ENCODE measurements at places on chromosomes 11 and 22.

DNA sequence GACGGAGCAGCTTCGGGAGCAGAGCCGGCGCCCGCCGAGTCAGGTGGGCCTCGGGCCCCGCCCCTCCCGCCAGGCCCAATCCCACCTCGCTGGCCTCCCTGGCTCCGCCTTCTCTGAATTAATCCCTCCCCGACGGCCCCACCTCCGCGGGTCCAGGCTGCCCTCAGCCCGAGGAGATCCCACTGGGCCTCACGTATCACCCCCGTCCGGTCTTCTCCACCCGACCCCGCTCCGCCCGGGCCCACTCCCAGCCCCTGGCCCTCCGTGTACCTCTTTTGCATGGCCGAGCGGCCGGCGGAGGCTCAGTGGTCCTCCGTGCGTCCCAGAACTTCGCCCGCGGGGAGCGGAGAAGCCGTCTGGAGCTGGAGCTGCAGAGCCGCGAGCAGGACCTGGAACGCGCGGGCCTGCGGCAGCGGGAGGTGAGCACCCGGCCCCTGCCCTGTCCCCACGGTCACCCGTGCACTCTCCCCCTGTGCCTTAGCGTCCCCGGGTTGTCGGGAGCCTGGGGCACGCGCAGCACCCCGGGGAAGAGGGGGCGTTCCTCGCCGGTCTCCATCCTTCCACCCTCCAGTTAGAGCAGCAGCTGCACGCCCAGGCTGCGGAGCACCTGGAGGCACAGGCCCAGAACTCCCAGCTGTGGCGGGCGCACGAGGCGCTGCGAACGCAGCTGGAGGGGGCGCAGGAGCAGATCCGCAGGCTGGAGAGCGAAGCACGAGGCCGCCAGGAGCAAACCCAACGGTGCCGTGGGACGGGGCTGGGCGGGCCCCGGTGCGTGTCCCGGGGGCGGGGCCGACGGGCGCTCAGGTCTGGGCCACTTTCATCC, 2.2 kb upstream of the CD151 start:
- DNase-seq: peak; percentile 84

DNA sequence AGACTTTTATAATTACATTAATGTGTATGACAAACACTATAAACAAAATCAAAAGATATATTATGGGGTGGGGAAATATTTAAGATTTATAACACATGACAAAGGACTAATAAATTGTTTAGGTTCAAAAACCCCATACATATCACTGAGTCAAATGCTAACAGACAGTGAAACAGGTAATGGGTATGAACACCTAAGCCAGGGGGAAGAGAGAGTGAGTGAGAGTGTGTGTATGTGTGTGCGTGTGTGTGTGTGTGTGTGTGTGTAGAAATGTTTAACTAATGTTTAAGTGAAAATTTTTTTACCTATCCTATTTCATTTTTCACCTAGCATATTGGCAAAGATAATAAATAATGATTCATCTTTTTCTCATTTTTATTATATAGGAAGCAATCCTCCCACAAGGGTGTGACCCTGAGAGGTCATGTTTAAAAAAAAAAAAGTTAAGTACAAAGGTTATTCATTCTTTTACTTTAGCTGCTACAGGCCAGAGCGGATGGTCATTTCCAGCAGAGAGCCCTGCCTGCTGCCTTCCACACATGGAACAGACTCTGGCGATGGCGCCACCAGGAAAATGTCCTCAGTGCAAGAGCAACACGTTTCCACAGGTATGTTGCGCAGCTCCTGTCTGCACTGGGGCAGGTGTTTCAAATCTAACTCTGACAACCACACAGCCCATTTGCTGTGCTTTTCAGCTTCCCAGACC, 72.9 kb downstream of the PISD start:
- no peak for DNase-seq

- DNase-seq: no peak
These were observed 137.7 kb downstream of the WT1 start for GRCh38 chr11:32297611-32298011.

GRCh38 chr11:76561245-76561644, 109.3 kb downstream of the LRRC32 start:
- no peak for DNase-seq

GRCh38 chr22:24339452-24339747, 68.8 kb downstream of the SPECC1L start:
- no peak for DNase-seq

GRCh38 chr22:36151006-36151595, 9.5 kb downstream of the APOL3 start:
- DNase-seq: no peak

DNA sequence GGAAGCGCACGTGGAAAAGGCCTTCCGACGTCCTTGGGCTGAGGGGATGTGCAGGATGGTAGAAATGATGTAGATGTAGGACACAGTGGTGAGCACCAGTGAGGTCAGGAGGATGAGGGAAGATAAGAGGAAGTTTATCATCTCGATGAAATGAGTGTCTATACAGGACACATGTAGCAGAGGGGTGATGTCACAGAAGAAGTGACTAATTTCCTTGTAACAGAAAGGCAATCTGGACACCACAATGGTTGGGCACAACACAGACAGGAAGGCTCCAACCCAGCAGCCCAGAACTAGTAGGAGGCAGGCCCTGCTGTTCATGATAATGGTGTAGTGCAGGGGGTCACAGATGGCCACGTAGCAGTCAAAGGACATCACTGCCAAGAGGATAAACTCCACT, 35.0 kb upstream of the OR6M1 start:
- no peak for DNase-seq

GRCh38 chr11:66907751-66908630, 50.2 kb downstream of the PC start:
- no peak for DNase-seq

DNA sequence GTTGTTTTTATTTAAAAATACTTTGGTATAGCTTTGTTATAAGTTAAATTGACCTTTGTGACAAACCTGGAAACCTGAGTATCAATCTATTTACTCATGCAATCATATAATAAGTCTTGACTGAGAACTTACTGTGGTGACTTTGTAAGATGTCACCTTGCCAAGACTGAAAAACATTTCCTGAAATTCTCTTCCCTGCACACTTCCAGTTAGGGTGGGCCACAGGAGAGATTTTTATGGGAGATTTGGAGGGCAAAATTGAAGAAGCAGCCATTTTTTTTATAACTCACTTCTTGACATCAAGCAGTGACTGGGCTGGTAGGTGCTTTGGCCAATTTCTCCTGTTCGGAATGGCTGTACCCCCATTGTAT, 31.4 kb upstream of the GLYAT start:
- no peak for DNase-seq

GRCh38 chr11:66417000-66417399, 3.8 kb upstream of the NPAS4 start:
- no peak for DNase-seq

DNA sequence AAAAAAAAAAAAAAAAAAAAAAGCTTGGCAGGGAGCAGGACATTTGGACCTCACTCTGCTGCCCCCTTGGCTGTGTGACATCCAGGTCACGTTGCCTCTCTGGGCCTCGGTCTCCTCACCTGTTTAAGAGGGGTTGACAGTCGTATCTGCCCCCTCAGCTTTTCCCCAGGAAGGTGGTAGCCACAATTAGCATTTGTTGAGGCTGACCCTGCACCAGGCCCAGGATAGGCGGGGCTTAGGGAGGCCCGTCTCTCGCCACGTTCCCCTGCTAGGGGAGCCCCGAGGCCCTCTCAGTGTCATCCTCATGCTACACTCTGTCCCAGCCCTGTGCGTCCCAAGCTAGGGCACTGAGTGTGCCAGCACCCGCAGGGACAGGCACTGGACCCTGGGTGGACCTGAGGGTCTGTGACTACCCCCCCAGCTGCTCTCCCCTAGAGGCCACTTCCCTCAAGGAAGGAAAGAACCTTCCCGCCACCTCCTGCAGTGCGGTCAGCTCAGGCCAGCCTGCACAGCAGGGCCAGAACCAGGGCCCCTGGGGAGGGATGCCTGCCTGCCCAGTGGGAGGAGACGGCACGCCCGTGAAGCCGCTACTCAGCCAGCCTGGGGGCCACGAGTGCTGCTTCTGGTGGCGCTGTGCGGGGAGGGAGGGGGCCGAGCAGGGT, 38.5 kb upstream of the PPARA start:
- DNase-seq: no peak

DNA sequence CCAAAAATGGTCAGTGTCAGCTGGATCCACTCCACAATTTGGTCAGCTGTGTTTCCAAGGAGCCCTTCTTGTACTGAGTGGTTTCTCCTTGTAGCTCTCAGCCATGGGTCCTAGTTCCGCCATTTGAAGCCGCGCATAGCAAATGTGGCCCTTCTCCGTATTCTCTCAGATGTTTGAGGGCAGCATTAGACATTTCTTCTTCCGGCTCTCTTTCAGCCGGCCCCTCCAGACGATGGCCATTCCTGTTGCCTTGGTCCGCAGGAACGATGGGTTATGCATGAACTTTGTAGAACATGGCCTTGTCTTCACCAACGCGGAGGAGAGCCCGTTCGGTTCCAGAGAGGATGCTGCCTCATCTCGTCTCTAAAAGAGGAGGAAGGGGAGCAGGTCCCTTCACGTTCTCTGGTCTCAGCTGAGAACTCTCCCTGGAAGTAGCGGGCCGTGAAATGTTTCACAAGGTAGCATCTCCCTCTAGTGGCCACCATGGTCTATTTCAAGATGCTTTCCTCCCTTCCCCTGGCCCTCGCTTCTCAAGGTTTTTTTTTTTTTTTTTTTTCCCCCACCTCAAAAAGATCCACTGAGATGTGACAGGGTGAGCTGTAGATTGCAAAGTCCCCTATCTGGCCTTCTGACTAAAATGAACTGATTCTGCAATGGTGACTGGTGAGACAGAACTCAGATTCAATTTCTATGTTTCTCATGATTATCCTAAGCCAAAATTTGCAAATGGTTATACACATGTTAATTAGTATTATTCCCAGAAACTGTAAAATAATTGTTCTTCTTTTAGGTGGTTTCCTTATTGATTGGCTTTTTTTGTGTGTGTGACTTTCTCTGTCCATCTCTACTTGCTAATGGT, 19.8 kb upstream of the PLET1 start:
- peak; percentile 66 for DNase-seq

GRCh38 chr22:37075046-37075445, 23.5 kb downstream of the KCTD17 start:
- DNase-seq: no peak

DNA sequence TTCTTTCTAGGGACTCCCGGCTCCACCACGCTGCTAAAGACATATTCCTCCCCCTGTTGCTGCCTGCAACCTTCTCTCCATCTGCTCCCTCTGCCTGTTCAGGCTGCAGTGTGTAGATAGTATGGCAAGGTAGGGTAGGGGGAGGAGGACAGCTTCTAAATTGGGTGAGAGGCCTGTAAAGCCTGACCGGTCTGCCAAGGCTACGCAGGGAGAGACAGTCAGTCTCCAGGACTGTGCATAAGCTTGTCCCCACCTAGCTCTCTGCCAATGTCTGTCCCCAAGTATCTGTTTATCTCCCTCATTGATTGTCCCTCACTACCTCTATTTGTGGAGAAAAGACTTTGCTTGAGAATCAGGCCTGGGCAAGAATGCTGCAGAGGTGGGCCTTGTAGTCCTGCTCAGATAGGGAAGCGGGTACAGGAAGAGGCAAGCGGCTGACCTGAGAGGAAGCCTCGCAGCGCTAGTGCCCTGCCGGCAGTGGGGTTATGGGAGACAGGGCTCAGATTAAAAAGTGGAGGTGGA, 871 bp upstream of the SEZ6L start:
- DNase-seq: no peak

GRCh38 chr22:31326877-31327276, 19.3 kb downstream of the PATZ1 start:
- no peak for DNase-seq

GRCh38 chr11:11227296-11228085, 125.6 kb downstream of the CSNK2A3 start:
- no peak for DNase-seq

DNA sequence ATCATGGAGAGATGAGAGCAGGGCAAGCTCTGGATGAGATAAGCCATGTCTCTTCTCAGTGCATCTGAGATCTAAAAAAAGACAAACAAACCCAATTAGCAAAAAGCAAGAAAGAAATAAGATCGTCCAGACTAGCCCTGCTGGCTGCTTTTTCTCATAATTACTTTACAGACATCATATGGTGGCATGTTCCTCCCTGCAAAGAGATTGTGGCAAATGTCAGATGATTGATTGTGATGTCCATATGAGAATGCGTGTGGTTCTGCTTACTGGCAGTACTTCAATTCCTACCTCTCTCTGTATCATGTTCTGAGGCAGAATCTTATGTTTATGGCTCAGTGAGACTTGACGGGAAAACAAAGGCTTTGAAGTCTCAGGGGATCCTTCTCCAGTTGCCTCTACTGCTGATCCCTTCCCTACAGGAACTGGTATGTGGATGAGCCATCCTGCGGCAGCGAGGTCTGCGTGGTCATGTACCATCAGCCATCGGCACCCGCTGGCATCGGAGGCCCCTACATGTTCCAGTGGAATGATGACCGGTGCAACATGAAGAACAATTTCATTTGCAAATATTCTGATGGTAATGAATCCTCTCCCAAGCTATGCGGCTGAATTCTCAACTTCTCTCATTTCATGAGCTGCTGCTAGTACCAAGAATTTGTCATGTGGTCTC, 8.8 kb downstream of the LAYN start:
- DNase-seq: no peak

DNA sequence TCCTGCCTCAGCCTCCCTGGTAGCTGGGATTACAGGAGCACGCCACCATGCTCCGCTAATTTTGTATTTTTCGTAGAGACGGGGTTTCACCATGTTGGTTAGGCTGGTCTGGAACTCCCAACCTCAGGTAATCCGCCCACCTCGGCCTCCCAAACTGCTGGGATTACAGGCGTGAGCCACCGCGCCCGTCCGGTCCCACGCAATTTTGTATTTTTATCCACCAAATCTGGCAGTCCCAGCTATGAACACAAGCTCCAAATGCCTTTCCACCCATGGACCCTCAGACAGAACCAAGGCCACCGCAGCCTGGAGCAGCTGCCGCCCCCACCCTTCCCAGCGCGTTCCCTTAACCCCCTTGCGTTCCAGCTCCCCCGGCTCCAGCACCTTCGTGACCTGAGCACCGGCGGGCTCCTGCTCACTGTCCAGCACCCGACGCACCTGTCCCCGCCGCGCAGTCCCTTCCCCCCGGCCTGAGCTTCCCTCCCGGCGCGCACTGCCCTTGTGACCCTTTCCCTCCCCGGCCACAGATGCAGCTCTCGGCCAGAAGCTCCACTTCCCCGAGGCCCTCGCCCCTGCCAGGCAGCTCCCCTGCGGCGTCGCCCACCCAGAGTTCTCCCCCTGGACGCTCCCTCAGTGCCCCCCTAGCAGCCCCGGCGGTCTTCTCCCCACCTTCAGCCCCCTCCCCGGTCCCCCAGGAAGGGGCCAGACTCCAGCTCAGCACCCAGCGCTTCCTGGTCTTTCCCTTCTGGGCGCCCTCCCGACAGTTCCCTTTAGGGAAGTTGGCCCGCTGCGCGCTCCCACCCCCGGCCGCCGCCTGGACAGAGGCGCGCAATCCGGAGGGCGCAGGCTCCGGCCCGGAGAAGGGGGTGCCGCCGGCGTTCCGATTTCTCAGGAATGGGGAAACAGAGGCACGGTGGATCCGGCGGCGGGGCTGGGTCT, 5.6 kb upstream of the ZBED4 start:
- no peak for DNase-seq

- DNase-seq: no peak
These were observed 14.8 kb upstream of the CARD10 start for GRCh38 chr22:37533995-37534394.

DNA sequence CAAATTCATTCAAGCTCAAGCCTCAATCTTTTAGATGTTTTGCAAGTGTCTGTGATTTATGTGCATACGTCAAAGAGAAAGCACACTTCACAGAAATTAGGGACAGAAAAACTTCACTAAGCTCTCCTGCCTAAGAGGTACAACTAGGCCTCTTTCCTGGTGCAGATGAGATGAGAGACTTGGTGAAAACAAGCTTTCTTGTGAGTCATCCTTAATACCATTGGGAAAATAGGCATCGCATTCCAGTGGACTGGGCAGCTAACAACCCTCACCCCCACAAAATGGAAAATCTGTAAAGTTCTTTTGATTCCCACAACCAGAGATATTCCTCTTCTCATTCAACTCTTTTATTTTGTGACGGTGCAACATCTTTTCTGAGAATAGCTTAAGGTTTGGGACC, 1110.4 kb upstream of the CCDC90B start:
- no peak for DNase-seq
